ENCODE measurements at places on chromosomes 16 and 17. TPM values are rescaled to one million over a fixed set of nuclear protein-coding genes. Genes with fewer than 3 reads are reported as not detected.

Gene IKZF3
- 39.9 TPM for total RNA-seq

Gene TP53TG3D
- not detected for total RNA-seq

Gene COTL1
- 179 TPM for total RNA-seq

Gene TSPAN10
- 0.17 TPM for total RNA-seq

GRCh38 chr17:75499313-75500022, 15.9 kb downstream of the CASKIN2 start:
- DNase-seq = no peak

DNA sequence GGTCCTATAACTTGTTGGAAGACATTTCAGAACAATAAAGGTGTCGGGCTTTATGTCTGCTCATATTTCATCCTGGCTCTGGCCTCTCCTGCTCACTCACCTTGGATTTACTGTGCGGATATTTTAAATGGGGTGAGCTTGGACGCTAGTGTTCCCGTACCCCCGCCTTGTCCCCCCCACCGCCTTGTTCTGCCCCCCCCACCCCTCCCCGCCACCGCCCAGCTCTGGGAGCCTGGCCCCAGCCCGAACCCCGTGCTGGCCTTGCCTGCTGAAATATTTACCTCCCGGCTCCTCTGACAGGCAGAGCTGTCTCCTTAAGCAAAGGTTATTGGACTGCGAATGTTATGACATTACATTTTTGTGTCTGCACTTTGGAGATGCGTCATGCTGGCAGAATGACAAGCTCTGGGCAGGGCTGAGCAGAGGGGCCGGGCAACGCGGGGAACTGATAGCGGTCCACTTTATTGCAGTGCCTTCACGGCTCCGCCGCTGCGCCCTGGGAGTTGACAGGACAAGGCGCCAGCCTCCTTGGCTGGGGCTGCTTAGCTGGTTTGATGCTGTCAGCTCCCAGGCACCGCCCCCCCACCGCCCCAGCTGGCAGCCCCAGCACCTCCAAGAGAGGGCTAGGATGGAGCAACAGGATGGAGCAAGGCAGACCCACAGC, 222.5 kb upstream of the GSE1 start:
- no peak for DNase-seq

GRCh38 chr17:17119106-17119505, 76.8 kb downstream of the MPRIP start:
- no peak for DNase-seq

- no peak for DNase-seq
These were observed 11.6 kb upstream of the NDUFAB1 start for GRCh38 chr16:23607726-23608125.
